ENCODE measurements at places on chromosomes 12 and 14.
A peak's percentile ranks its signal among the peaks of the same experiment; 100 is the strongest.

GRCh38 chr12:22473212-22473611 lies 71.1 kb downstream of the C2CD5 start:
- no peak for DNase-seq

GRCh38 chr14:100602621-100603230 lies 15.5 kb upstream of the BEGAIN start:
- no peak for DNase-seq

DNA sequence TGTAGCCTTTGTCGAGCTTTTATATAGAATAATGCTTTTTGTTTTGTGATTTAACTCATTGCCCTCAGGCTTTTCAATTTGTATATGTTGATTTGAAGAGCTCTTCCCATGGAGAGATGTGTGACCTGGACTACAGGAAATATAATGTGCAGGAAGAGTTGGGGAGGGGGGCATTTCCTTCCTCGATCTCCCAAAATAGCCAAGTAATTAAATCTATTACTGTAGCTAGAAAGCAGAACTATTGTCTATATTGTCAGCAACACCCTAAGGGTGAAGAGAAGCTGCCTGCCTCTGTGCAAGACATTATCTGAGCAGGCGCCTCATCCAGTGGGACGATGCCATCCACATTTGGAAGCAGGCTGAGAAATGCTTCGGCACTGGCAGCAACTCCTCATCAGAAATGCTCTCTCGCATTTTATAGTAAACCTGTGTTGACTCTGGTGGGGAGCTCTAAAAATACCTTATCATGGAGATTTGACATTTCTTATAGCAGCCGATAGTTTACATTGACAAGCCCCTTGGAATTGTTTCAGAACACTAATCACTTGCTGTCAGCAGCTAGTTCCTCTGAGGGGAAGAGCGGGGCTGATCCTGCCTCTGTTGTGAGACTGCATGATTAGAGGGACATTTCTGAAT lies 392.5 kb upstream of the RGS6 start:
- DNase-seq = no peak

GRCh38 chr14:23444314-23444713 lies 8.9 kb upstream of the MYH7 start:
- no peak for DNase-seq

DNA sequence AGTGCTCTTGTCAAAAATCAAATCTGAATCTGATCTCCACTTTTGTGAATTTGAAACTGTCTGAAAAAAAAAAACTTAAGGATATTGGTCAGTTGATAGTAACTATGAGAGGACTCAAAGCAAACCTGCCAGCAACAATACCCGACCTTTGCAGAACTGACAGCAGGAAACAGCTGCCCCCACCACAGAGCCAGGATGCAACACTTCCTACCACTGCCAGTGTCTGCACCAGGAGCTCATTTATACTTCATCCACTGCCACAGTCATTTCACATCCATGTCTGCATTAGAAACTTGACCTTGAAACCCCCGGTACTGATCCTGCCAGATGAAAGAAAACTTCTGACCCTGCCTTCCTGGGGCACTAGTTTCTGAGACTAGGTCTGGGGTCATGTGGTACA lies 27.4 kb upstream of the RXYLT1 start:
- DNase-seq = no peak

DNA sequence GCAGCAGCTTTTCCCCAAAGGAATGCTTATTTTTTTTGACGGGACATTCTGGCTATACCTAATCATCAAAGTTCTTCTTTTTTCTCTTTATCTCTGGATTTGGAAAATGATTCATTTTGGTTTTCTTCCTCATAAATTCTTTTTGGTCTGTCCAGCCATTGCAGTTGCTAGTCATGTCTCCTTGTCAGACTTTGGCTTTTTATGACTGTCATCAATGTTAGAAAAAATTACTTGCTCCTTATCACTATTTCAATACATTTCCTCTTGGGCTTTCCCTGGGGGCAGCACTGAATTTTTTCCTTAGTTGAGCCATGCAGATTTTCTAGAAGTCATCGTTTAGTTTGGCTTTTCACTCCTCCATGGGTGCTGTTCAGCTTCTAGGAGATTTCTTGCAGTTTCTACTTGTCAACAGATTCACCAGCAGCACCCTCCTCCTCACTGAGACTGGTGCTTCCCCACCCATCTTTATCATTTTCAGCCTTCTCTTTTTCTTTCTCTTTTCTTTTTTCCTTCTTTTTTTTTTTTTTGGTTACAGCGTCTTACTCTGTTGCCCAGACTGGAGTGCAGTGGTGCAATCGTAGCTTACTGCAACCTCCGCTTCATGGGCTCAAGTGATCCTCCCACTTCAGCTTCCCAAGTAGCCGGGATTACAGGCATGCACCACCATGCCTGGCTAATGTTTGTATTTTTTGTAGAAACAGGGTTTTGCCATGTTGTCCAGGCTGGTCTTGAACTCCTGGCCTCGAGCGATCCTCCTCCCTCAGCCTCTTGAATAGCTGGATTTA lies 5.2 kb downstream of the ADIPOR2 start:
- no peak for DNase-seq

DNA sequence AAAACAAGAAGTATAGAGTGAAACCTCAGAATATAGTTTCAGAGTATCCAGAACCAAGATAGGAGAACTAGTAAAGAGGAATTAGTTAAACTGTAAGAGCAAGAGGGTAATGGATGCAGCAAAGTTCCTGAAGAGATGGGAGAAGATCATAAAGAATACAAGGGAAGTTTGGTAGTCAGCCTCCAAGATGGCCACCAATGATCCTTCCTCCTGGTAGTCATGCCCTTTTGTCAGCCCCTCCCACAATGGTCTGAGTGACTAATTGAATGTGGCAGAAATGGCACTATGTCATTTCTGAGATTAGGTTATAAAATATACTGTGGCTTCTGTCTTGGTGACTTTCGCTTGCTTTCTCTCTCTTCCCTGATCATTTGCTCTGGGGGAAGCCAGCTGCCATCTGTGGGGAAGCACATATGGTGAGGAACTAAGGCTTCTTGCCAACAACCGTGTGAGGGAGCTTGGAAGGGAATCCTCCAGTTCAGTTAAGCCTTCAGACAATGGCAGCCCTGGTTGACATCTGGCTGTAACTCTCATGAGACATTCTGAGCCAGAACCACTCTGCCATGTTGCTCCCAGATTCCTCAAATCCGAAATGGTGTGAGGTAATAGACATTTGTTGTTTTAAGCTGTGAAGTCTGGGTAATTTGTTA lies 55.3 kb upstream of the AMN1 start:
- peak; percentile 18 for DNase-seq

DNA sequence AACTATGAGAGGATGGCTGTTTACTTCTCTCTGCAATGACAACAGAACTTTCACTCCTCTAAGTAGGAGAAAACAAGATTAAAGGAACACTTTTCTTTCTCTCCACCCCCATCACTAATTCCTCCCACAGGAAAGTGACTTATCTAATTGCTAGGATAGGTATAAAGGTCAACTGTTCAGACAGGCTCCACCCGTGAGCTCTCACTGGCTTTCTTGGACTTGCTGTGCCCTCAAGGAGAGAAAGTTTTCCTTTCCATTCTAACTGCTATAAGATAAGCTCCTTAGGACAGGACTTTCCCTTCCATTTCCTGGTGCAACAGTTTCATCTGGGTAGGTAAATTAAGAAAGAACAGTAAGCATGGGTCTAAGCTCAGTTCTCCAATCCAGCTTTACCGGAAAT lies 4.8 kb downstream of the SLC41A2 start:
- no peak for DNase-seq

GRCh38 chr14:70711451-70711850 lies 69.7 kb downstream of the TTC9 start:
- DNase-seq = no peak

DNA sequence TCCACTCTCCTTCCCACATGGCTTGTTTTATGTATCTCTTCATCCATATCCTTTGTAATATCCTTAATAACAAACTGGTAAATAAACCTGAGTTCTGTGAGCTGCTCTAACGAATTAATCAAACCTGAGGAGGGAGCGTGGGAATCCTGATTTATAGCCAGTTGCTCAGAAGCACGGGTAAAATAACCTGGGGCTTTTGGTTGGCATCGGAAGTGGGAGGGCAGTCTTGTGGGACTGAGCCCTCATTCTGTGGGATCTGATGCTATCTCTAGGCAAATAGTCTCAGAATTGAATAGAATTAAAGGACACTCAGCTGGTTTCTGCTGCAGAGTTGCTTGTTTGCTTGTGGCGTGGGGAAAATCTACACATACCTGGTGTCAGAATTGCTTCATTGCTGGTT lies 17.5 kb upstream of the LDHB start:
- DNase-seq = no peak

GRCh38 chr14:25436906-25437305 lies 387.0 kb upstream of the STXBP6 start:
- DNase-seq = no peak

GRCh38 chr12:51695241-51696010 lies 104.4 kb downstream of the SCN8A start:
- peak; percentile 82 for DNase-seq

GRCh38 chr14:53793790-53794505 lies 162.7 kb downstream of the BMP4 start:
- DNase-seq = no peak

DNA sequence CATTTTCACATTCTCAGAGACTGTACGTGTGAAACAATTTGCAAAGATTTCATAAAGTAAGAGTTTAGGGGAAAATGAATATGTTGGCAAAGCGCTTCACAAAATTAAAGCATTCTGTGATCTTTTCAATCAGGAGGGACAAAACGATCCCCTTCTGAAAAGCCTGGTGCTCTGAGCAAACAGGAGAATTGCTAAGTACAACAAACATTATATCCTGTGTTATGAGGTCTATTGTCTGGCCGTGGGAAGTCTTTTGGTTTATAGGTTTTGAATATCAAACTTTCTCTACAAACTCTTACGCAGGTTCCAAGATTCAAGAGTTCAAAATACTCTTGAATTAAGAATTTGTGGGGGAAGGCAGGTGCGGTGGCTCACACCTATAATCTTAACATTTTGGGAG lies 7.2 kb upstream of the FOXN3 start:
- DNase-seq = no peak

- no peak for DNase-seq
Measured at GRCh38 chr12:18259906-18260682, 1.2 kb upstream of the PIK3C2G start.

DNA sequence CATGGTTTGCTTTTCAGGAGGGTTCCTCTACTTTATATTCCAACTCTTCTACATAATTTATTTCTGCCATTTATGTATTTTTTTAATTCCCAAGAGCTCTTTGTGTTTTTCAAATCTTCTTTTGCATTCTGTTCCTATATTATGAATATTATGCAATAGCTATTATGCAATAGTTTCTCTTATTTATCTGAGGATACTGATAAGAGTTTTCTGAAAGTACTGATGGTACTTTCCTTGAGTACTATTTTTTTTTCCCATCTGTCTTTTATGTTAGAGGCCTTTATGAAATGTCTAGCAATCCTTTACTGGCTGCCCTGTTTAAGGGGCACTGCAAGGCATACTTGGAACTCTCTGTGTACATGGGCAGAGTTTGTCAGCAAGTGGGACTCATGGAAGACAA lies 93.4 kb downstream of the SLC41A2 start:
- no peak for DNase-seq

- DNase-seq = no peak
Measured at GRCh38 chr14:98956181-98956580, 315.8 kb downstream of the BCL11B start.

GRCh38 chr14:101862711-101863110 lies 101.2 kb downstream of the PPP2R5C start:
- DNase-seq = no peak

GRCh38 chr14:33573301-33573880 lies 377.5 kb downstream of the EGLN3 start:
- DNase-seq = no peak

GRCh38 chr12:24974216-24974615 lies 25.3 kb upstream of the BCAT1 start:
- DNase-seq = no peak

DNA sequence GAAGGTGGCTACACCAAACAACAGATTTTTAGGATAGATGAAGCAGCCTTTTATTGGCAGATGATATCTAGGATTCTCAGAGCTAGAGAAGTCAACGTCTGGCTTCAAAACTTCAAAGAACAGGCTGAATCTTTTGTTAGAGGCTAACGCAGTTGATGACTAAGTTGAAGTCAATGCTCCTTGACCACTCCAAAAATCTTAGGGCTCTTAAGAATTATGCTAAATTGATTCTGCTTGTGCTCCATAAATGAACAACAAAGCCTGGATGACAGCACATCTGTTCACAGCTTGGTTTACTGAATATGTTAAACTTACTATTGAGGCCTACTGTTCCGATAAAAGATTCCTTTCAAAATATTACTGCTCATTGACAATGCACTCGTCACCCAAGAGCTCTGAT lies 13.0 kb upstream of the CDKN3 start:
- no peak for DNase-seq

DNA sequence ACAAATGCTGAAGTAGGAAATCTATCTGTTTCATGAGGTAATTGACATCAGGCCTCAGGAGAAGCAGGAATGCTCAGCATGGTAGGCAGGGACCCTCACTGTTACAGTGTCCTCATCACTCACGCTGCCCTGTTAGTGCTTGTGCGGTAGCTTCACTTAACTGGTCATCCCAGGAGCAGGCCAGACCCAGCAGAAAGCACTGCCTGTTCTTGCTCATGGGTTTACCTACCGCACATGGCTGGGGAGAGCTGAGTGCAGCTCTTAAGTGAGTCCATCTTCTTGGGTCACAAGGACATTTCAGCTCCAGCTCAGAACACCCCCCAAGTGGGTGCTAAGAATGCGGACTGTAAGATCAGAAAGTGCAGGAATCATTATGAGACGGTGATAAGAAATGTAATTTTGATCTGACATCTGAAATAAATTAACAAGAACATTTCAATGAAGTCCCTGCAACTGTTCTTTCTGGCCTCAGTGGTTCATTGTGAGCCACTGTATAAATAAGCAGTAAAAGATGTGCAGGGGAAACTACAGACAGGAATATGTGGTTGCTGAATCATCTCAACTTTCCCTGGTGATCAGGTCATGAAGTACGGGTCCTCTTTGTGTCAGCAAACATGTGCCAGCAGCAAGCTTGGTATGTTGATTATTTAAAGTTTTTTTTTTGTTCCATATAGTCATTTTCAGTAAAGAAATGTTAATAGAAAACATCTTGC lies 757.7 kb upstream of the TMEM132C start:
- peak; percentile 84 for DNase-seq

GRCh38 chr12:642633-643474 lies 20.4 kb downstream of the NINJ2 start:
- peak; percentile 75 for DNase-seq

DNA sequence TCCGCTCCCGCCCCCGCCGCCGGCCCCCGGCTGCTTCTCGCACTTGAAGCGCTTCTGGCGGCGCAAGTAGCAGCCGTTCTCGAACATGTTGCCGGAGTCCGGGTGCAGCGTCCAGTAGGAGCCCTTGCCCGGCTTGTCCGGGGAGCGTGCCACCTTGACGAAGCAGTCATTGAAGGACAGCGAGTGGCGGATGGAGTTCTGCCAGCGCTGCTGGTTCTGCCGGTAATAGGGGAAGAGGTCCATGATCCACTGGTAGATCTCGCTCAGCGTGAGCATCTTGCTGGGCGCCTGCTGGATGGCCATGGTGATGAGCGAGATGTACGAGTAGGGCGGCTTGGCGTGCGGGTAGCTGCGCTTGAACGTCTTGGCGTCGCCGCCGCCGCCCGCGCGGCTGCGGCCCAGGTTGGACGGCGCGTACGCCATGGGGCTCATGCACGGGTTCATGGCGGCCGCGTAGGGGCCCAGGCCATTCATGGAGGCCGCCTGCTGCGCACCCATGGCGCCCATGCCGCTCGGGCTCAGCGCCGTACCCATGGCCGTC lies 3.0 kb downstream of the FOXA1 start:
- DNase-seq = no peak
